ENCODE measurements at places on chromosomes 1 and 21.
A peak's percentile ranks its signal among the peaks of the same experiment; 100 is the strongest.

DNA sequence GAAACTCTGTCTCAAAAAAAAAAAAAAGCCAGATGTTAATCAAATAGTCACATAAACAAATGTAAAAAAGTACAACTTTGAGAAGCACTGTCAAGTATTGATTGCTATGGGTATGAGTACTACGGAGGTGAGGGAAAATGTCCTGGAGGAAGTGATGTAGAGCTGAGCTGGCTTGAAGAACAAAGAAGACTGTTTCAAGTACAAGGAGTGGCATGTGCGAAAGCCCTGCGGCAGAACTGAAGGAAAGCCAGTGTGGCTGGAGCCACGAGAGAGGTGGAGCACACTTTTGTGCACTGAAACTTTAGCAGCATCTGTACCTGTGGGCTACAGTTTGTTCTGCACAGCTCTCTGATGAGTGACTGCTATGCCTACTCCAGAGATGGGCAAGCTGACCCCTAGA, 5.4 kb upstream of the RPS6KA1 start:
- no peak for DNase-seq

GRCh38 chr1:36351227-36351977, 28.0 kb upstream of the EVA1B start:
- DNase-seq, result peak; percentile 32

GRCh38 chr1:67838180-67838910, 5.1 kb upstream of the GNG12 start:
- DNase-seq, result no peak

DNA sequence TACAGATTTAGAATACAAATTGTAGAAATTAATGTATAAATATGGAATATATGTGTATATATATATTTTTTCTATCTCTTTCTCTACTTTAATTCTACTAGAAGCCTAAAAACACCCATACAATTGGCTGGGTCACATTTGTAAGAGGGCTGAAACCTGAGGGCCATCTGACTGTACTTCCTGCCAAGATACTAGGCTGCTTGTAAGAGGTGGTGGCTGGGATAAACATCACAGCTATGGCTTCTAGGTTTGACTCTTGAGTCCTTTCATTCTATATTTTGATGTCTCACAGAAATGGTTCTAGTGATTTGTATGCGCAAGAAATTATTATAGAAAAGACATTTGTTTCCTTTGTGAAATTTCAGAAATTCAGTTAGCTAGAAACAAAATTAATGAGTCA, 1155.2 kb upstream of the B3GALT2 start:
- no peak for DNase-seq

- DNase-seq, result no peak
Observed at GRCh38 chr1:96643519-96643918, 78.1 kb upstream of the PTBP2 start.

DNA sequence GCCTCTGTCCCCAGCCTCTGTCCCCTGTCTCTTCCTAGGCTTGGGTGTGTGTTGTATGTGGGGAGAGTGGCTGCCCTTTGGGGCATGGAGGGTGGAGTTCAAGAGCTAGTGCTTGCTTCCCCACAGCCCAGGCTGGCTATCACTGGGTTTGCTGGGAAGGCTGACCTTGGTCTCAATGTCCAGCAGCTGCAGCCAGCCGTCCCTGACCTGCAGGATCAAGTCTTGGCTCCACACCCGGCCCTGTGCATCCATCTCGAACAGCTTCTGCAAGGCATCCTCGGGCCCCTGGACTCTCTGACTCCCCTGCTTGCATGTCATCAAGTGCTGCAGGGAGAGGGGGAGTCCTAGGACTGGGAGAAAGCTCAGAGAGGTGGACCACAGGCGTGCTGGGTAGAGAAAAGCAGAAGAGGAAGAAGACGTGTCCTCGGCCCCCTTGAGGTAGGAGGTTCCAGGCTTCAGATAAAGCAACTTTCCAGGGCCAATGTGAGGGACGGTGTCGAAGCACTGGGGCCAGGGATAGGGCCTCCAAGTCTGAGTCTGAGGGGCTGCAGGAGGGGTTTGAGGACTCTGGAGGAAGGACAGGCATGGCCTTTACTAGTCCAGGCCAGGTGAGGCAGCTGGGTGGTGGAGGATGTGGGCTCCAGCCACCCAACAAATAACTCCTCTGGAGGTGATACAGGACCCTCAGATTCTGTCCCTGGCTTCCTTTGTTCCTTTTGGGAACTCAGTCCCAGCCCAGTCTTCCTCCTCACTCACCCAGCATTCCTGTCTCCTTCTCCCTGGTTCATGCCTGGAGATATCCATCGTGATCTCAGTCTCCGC, 4.0 kb downstream of the EPS8L3 start:
- no peak for DNase-seq

DNA sequence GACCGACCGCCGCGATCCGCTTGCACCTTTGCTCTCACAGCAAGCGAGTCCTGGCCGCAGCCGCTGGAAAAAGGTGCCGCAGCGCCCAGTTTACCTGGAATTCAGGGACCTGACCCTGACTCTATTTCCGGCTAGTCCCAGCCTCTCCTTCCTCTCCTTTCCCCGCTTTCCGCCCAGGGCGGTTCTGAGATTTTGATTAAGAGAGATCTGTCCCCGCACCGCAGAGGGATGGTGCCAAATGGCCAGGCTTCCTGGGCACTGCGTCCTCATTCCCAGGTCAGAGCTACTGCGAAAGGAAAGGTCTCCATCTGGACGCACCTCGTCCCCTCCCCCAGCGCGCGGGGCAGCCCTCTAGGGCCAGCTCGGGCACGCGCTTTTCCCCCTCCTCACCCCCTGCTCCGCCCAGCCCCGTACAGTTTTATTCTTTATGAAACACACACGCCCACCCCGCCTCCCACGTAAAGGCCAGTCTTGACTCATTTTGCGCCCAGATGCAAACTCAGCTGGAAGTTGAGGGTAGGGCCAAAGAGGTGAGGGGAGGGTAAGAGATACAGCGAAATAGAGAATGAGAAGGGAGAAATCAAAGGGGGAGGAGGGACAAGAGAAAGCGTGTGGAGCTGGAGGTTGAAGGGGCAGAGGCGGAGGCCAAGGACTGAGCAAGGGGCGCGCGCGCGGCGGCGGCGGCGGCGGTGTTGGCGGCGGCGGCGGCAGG, 411.8 kb upstream of the ESRRG start:
- DNase-seq, result no peak

GRCh38 chr1:9577423-9577822, 11.3 kb upstream of the TMEM201 start:
- no peak for DNase-seq

DNA sequence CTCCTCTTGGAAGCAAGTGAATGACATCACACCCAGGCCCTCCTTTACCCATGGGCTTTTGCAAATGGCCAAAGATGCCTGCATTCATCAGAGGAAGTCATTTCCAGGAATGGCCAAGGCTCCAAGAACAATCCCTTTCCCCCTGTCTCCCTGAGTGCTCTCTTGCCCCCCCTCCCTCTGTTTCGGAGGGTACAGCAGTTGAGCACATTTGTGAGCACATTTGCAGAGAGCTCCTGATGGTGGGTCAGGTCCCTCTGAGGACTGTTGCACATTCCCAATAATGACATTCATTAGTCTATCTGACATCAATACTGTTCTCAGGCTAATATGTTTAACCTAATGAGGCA, 113.4 kb downstream of the MATN1 start:
- no peak for DNase-seq

DNA sequence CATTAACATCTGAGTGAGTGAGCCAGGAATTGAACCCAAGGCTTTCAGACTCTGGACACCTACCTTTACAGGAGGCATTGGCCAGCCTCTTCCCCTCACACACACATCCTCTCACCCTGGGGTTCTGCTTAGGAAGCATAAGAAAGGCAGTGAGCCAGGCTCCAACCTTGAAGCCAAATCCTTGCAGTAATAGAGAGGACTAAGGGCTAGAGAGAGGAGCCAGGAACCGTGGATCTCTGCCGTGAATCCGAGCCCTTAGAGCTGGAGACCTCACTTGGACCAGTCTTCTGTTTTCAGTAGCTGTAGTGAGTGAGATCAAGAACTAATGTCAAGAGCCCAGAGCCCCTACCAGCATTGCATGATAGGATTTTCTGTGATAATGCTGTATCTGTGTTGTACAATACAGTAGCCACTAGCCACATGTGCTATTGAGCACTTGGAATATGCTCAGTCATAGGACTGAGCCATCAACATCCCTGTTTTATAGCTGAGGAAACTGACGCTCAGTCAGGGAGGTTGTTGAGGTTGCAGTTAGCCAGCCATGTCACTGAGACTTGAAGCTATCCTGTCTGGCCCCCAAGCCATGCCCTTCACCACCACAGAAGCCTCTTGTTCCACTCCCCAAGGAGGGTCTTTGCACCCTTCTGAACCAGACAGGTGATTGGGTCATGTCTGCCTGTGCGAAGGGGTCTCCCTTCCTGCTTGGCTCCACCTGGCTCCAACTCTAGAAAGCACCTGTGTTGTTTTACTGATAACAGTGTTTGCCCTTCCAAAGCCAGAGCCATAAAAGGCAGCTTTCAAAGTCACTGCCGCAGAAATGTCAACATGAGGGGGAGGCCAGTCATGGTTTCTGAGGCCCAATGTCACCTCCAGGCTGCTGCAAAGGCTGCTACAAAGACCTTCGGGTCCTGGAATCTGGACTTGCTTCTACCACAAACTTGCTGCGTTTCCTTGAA, 101.1 kb upstream of the JUN start:
- DNase-seq, result peak; percentile 41

DNA sequence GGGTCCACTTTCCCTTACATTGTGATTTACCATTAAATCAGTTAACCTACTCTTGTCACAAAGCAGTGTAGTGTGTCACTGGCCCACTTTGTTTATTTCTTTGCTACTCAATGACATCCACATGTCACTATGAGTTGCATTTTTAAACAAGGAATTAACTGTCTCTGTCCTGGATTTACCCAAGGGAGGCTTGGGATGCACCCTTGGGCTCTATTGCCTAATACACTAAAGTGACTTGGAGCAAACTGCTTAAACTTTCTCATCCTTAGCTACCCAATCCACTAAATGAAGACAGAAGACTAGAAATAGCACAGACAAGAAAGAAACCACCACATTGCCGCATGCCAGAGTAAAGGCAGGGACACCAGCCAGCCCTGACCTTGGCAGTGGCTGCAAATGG, 136.2 kb upstream of the TIAM1 start:
- DNase-seq, result no peak

DNA sequence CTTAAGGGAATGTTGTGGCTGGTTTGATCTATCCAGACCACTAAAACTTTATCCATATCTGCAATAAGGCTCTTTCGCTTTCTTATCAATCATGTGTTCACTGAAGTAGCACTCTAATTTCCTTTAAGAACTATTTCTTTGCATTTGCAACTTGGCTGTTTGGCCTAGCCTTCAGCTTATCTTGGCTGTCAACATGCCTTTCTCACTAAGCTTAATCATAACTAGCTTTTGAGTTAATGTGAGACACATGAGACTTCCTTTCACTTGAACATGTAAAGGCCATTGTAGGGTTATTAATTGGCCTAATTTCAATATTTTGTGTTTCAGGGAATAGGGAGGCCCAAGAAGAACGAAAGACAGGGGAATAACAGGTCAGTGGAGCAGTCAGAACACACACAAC, 124.7 kb downstream of the TNFSF18 start:
- DNase-seq, result no peak

GRCh38 chr1:88191917-88192316, 492.2 kb upstream of the PKN2 start:
- DNase-seq, result peak; percentile 9

DNA sequence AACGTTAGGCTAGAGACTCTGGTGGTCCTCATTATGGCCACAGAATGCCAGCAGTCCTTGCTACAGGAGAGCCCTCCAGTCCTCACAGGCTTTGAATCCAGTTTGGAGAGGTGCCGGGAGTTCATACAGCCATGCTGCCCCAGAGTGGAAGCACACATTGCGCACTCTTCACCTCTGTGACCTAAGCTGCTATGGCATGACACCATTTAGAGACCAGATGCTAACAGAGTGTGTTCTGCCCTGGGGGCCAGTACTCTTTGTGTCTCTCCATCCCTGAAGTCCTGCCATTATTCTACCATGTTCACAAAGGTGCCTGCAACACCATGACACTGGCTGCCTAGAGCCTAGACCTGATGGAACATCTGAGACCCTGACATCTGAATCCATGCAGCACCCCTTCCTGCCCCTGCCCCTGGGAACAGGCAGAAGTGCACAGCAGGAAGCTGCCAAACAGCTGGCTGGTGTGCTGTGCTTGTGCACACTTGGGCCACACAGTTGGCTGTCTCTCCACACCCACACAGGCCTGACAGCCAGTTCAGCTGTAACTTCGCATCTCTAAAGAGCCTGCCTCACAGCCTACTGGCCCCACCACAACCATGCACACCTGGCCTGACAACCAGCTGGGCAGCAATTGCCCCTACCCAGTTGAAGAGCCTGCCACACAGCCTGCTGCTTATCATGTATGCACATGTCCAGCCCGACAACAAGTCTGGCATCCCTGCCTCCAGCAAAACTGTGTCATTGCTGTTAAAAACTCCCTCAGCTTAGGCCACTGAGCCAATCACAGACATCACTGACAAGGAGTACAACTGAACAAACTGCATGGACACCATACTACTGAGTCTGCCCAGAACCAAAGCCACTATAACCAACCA, 49.1 kb downstream of the MCOLN2 start:
- no peak for DNase-seq

GRCh38 chr1:53696571-53696970, 42.4 kb downstream of the GLIS1 start:
- DNase-seq, result no peak

- no peak for DNase-seq
Observed at GRCh38 chr1:231312432-231312788, 25.2 kb downstream of the EXOC8 start.

DNA sequence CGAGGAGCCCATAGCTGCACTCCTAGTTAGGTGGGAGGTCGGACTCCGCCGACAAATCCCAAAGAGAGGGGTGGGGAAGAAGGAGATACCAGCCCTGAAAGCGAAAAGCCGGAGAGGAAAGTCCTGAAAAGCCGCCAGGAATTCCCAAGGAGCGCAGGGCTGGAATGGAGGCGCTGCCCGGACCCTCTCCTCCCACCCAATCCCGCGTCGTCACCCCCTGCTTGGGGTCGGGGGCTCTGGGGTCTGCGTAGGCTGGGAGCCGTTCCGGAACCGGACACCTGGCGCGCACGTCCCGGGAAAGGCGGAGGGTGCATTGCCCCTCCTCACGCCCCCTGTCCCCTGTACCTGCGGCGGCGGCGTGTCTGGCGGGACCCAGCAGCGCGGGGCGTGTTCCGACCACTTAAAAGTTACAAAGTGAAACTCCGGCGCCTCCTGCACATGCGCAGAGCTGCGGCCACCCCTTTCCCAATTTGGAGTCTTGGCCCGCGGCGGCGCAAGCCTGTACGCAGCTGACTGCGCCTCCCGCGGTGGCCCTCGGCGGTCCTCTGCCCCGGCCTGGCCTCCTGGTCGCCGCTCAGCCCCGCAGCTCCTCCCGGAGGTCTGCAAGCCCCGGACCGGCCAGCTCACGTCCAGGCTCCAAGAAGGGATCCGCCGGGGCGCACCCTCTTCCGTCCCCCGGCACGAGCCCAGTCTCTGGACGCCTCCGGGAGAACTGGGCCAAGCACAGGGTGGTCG, at the start of gene TMEM63A:
TMEM63A (minus strand) TSS at position 422 of the 735 bp plus-strand sequence. CDS start 4,800 bp downstream, outside the sequence.
- peak; percentile 91 for DNase-seq

GRCh38 chr1:59378621-59379370, 81.9 kb downstream of the FGGY start:
- DNase-seq, result no peak

- peak; percentile 86 for DNase-seq
Observed at GRCh38 chr1:61604684-61605083, 120.3 kb downstream of the TM2D1 start.

GRCh38 chr1:46587069-46587468, 17.0 kb downstream of the MKNK1 start:
- peak; percentile 96 for DNase-seq

GRCh38 chr1:81547261-81547911, 253.3 kb upstream of the ADGRL2 start:
- DNase-seq, result no peak

GRCh38 chr1:168752171-168752832, 23.3 kb upstream of the DPT start:
- DNase-seq, result no peak
